ENCODE measurements at places on chromosomes 3 and 15.

DNA sequence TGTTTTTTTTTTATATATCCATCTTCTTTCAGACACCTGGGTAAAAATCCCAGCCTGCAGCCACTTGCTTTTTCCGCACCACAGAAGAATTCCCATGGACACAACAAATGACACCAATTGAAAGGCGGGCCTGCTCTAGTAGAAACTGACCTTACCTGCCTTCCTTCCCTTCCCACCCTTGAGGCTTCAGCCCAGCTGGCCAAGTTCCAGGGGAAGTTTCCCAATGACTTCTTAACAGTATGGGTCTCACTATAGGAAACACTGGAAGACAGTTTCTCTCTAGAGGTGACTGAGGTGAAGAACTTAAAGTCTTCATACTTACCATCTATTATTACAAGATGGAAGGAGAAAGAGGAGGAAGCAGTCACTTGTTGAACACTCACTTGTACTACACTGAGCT, 714.2 kb upstream of the NR2F2 start:
- DNase-seq = no peak

GRCh38 chr15:100879464-100880138, at the start of gene ALDH1A3:
Gene ALDH1A3 (plus strand): TSS chr15:100879831. CDS start chr15:100879908, 77 bp downstream.
- DNase-seq = no peak

DNA sequence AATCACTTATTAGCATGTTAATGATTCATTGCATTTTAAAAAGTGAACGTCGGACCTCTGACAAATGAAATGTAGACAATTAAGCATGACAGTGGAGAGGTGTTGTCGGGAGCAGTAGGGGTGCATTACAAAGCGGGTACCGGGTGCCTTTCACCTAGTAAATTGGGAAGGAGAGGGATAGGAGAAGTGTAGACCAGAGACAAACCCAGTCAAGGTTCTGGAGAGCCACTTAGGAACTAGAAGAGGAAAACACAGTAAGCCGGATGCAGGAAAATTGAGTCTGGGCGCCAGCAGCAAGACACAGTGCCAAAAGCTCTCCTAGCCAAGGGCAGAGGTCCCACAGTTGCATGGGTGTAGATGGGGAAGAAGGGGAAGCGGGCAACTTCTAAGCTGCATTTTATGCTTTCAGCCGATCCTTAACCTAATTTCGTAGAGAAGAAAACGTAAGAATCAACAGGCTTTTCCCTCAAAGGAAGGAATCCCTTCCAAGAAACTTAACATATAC, 3.1 kb upstream of the CERS3 start:
- DNase-seq = no peak

DNA sequence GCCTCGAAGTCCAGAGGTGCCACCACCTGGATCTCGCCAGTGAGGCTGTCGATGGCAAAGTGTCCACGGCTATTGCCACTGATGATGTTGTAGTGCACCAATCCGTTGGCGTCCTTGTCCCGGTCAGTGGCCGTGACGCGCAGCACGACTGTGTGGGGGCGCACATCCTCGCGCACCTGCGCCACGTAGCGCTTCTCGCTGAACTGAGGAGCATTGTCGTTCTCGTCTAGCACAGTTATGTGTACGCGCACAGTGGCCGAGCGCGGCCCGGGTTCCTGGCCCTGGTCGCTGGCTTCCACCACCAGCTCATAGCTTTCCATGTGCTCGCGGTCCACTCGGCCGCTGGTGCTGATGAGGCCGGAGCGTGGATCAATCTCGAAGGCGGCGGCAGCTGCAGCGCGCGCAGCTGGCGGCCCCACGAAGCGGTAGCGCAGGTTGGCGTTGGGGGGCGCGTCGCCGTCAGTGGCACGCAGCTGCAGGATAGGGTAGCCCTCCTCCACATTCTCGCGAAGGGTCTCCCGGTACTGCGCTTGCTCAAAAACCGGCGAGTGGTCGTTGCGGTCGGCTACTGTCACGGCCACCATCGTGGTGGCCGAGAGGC, 1.8 kb downstream of the CELSR3 start:
- DNase-seq = no peak

DNA sequence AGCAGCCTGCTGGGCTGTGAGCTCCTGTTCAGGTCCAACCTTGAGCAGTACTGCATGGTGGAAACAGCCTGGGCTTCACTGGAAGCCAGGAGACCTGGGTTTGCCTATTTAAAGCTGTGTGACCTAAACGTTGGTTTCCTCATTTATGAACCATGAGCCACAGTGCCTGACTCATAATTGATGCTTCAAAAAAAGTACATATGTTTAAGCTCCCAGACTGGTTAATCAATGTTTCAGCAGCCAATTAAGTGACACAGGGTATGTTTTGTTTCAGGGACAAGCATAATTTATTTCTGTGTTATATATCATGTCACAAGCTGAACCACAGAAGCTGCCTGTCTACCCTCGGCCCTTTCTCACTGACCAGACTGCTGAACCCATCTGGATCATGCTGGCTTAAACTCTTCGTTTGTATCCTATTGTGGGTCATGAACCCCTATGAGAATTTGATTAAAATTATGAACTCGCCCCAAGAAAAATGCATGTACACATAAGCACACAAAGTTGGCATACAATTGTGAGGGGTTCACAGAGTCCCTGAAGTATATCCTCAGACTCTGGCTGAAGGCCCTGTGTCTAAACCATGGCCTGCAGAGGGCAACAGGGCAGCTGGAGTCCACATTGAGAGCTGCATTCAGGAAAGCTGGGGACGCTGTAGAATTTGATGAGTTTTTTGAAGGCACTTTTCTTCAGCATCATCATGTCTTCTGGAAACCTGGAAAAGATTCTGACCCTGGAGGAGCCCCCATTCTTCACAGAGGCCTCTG, 23.7 kb downstream of the HDC start:
- no peak for DNase-seq

- DNase-seq = no peak
Measured at GRCh38 chr3:38054499-38055001, 15.5 kb downstream of the DLEC1 start.

DNA sequence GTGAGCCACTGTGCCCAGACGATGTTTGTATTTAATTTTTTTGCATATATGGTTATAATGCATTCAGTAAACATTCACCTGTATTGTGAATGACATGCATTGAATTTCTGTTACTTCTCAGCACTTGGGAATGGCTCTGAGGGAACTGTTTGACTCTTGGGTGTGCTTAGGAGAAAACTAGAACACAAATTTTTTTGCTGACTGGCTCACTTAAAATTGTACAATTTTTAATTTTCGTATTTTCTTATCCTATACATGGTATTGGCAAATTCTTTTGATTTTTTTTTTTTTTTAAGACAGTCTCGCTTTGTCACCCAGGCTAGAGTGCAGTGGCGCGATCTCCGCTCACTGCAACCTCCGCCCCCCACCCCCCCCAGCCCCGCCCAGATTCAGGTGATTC, 7.2 kb downstream of the ATP11B start:
- DNase-seq = no peak

GRCh38 chr3:14461748-14462324, 59.4 kb downstream of the SLC6A6 start:
- DNase-seq = peak; percentile 94

GRCh38 chr15:49864251-49864650, 243.4 kb downstream of the DTWD1 start:
- DNase-seq = no peak

DNA sequence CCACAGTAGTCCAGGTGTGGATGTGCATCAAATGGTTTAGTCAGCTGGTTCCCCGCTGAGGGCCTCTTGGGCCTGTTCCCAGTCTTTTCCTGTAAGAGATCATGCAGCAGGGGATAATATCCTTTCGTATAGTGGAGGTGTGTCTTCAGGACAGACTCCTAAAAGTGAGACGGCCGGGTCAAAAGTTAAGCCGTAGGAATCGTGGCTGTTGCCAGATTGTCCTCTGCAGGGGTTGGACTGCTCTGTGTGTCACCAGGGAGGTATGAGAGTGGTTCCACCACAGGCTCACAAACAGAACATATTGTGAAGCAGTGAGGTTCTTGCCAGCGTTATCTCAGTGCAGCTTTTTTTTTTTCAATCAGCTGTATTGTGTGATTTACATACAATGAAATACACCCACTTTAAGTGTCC, 95.0 kb downstream of the VGLL4 start:
- DNase-seq = no peak

- peak; percentile 37 for DNase-seq
Measured at GRCh38 chr3:159765030-159765859, 223.4 kb upstream of the IL12A start.

- DNase-seq = no peak
Measured at GRCh38 chr15:29590701-29591100, 231.6 kb downstream of the TJP1 start.

DNA sequence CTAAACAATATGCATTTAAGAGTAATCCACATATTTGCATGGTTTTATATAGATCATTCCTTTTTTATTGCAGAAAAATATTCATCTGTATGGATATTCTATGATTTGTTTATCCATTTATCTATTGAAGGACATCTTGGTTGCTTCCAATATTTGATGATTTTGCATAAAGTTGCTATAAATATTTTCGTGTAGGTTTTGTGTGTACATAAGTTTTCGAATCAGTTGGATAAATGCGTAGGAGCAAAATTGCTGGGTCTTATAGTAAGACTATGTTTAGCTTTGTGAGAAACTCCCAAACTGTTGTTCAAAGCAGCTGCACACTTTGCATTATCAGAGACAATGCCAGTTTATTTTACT, 971.2 kb downstream of the DIPK2A start:
- DNase-seq = no peak

GRCh38 chr15:77815015-77815414, 182.3 kb upstream of the LINGO1 start:
- DNase-seq = no peak

DNA sequence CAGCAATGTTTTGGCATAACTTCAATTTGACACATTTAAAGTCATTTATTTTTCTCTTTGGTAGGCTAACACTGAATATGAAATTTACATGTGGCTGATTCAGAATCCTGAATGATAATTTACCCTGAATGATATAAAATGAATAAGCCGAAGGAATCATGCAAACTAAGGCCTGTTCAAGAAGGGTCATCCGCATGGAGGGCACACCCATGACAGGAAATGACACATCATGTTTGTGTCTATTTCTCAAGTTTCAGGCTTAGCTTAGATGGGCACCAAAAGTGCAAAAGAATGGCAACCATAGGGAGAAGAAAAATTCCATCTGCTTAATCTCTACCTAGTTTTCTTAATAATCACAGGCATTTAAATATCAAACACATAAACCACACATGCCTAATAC, 141.5 kb downstream of the DUT start:
- DNase-seq = no peak

- DNase-seq = no peak
Measured at GRCh38 chr3:30146978-30147377, 459.4 kb upstream of the TGFBR2 start.

- no peak for DNase-seq
Measured at GRCh38 chr3:197333901-197334639, 35.7 kb upstream of the DLG1 start.

DNA sequence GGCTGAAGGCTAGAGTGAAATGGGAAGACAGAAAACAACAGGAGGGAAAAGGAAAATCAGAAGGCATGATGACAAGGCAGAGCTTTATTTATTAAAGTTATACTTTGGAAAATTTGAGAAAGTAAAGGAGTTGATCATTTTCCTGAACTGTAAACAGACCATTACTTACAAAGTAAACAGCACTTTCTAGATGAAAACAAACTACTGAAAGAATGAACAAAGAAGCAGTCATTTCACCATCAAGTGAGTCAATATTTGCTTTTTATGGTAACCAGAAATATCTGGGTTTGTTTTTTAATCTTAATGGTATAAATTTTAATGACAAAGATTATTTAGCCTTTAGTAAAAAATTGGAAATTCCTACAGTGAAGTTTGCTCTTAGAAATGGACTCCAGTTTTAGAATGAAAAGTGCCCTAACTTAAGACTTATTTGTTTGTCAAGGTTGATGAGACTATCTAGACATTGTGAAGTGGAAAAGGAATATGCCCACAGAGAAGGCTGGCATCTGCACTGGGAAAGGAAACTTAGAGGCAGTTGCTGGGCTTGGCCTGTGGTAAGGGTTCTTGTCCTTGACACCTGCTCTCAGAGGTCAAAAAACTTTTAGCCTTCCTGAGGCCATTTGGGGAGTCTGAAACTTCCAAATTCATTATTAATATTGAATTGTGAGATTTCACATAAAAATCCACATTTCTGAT, 47.2 kb downstream of the SPTSSB start:
- no peak for DNase-seq

All from HuH-7 (cell line).